ENCODE measurements at places on chromosomes 2 and 18.
A peak's percentile ranks its signal among the peaks of the same experiment; 100 is the strongest.

- no peak for DNase-seq
These were observed 775.3 kb downstream of the CPS1 start for GRCh38 chr2:211331736-211332135.

DNA sequence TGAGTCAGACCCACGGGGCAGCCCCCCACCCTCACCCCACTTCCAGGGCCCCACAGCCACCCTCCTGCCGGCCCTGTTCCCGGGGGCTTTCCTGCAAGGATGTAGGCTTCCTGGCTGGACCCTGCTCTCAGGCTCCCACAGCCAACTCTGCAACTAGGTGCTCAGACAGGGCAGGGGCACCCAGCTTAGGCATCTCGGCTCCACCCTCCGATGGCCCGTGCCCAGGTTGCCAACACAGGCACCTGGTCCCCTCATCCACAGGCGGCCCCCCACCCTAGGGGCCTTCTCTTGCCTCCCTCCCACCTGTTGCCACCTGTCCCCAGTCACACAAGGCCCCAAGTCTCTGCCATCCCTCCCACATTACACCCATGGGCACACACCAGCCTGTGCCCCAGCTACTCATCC is 34.6 kb downstream of the HS6ST1 start:
- no peak for DNase-seq

- peak; percentile 58 for DNase-seq
These were observed 249.9 kb downstream of the PLCL1 start for GRCh38 chr2:198054299-198054698.

DNA sequence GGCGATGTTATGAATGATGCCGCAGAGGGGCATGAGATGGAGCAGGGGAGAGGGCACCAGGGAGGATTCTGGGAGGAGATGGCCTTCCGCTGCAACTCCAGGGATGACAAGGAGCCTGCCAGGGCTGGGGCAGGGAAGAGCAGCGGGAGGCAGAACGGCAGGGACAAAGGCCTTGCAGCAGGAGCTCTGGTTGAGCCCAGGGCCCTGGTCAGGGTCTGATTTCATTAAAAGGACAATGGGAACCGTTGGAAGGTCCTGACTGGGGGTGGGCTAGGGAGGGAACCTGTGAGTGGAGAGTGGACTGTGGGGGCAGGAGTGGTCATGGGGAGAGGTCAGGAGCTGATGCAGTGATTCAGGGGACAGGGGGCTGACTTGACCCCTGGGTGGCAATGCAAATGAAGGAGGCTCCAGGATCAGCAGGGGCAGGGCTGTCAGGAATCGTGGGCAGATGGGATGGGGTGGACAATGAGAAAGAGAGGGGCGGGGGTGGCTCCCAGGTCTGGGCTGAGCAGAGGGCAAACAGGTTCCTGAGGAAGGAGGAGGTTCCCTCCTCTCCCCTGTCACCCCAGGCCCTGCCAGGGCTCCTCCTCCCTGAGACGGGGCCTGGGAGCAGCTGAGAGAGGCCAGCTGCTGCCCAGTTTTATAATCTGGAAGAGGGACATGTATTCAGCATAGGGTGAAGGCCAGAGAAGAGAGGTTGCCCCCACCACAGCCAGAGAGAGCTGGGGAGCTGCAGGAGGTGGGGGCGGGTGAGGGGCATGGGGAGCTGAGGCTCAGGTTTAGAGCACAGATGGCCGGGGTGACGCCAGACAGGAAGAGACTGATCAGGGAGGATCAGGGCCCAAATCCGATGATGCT is 7.3 kb upstream of the DUSP2 start:
- no peak for DNase-seq

DNA sequence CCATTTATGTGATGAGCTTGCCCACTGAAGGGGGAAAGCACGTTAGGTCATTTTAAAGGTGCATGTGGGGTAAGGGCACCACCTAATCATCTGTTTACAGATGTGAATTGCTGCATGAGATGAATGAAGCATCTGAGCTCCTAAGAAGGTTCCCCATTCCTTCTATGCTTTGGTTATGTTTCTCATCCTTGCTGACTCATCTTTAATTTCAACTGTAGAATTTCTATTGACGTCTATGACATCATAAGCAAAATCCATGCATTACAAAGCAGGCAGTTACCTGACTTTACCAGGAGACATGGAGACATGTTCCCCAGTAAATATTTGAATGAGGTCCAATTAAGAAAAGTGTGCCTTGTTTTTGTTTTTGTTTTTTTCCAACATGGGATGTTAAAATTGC is 2.8 kb downstream of the SNTG2 start:
- DNase-seq = no peak

GRCh38 chr2:6072276-6072675 is 380.1 kb downstream of the SOX11 start:
- DNase-seq = no peak

DNA sequence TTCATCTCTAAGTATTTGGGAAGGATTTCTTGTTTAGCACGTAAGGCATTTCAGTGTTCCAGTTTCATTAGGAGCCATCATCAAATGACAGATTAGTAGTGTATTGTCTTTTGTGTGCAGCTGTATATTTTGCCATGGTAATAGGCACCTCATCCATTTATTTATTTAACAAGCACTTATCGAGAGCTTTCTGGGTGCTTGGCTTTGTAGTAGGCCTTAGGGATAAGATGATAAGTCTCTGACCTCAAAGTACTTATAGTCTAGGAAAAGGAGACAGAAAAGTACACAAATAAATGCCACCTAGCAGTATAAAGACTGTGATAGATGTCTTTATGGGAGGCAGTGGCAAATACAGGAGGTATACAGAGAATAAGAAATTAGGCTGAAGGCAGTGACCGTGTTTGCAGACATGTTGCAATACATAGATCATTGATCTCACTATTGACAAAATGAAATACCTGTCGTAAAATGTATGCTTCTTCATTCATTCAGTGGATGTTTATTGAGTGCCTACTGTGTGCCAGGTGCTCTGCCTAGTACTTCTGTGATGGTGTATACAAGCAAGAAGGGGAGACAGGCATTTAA is 265.9 kb downstream of the SETBP1 start:
- no peak for DNase-seq

Data from GM03348 (cell line).